Stimulated activated CD8-positive, alpha-beta memory T cell treated with anti-CD3 and anti-CD28 coated beads, Interleukin-4, amount 100 ng/mL, for 48 hours (primary cell): ENCODE measurements at places on chromosomes 4 and X.
A peak's percentile ranks its signal among the peaks of the same experiment; 100 is the strongest.

GRCh38 chr4:150577796-150578195, 4.2 kb upstream of the MAB21L2 start:
- no peak for DNase-seq

DNA sequence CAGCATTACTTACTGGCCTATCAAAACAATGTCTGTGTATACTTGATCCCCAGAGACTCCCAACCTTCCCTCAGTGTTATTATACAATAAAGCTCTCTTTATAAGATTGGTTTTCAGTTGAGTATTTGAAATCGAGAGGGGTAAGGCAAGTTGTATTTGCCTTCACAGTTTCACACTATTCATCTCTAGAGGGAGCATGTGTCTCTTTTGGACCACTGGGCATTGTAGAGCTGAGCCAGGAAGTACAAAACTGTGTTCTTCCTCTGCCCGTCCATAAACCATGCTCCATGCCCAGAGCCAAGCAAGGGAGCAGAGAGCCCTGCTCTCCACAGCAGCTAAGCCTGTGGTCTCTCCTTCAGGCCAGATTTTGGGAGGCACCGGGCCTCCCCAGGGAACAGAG, 61.5 kb upstream of the HHIP start:
- no peak for DNase-seq

DNA sequence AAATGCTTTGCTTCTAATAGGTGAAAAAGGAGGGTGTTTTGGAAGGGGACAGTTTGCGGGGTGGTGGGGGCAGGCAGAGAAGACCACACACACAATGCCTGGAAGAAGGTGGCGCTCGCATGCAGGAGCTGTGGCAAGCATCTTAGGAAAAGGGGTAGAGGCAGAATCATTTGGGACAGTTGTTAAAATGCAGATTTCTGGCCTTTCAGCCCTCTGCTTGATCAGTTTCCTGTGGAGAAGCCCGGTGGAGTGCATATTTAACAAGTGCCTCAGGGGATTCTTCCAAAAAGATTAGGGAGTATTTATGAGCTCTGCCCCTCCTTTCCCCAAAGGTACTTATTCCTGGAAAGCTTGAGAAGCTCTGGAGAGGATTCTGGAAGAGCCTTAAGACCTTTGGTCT, 4.8 kb downstream of the NOCT start:
- DNase-seq, result no peak

DNA sequence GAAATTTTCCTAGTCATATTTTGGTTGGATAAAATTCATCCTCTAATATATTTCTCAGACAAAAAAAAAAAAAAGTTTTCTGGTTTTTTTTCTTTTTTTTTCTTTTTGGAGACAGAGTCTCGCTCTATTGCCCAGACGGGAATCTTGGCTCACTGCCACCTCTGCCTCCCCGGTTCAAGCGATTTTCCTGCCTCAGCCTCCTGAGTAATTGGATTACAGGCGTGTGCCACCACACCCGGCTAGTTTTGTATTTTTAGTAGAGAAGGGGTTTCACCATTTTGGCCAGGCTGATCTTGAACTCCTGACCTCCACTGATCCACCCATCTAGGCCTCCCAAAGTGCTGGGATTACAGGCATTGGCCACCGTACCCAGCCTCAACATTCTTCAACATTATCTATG, 432.7 kb upstream of the PABPC4L start:
- no peak for DNase-seq

- no peak for DNase-seq
Measured at GRCh38 chr4:10104211-10104990, 12.2 kb downstream of the WDR1 start.

DNA sequence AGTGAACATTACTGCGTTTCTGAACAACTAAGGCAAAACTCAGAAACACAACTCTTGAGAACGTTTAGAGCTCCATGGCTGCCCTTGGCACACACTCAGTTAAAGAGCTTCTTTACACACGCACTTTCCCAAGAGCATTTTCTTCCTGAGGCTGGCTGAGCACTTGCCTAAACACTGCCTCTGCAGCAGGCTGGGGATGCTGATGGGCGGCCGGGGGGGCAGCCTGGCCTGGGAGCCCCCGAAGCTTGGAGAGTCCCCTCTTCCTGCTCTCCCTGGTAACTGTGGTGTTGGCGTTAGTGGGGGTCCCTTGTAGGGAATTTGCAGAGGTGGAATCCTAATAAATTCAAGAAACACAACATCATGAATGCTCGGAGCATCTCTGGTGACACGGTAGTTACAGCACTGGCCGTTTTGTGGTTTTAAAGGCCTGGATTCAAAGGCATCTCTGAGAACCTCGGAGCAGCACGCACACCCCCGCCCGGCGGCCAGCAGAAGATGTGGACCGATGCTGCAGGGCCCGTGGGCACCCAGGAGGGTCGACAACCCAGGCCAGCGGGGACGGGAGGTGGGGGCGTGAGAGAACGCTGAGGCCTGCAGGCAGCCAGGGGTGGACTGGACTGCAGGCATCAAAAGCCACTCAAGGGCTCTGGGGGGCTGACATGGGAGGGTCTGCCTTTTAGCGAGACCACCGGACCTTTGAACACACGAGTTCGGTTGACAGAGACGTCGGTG, 45.4 kb downstream of the FGFRL1 start:
- no peak for DNase-seq

DNA sequence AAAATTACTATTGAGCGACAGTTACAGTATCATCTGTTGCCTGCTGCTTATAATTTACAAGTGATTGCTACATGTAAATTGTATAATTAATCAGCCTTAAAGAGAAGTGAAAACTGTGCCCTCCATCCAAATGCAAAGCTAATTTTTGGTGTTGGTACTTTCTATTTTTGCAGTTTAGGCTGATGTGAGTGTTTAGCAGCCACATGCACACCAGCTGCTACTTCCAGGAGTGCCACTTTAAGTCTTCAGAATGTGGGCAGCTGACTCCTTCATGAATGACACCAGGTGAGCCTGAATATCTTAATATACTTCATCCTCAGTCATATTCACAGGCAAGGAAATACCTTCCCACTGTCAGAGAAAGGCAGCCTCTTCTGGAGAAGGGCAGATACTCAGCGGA, 149.8 kb upstream of the RASGEF1B start:
- no peak for DNase-seq

GRCh38 chrX:56975611-56976010, 19.7 kb downstream of the SPIN3 start:
- no peak for DNase-seq

DNA sequence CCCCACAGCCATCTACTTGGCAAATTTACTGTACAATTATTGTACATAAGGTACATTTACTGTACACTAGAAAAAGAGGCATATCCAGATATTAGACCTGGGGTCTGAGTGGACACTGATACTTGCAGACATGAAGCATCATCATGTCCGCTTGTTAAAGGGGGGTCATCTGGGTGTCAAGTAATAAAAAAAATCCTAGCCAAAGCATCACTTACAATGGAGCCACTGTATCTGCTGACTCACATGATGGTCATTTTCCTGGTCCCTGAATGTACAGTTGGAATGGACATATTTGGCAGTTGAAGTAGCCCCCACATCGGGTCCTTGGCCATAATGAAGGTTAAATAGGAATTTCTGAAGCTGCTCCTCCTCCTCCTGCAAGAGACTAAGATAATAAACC, 228.8 kb downstream of the THOC2 start:
- DNase-seq, result no peak

DNA sequence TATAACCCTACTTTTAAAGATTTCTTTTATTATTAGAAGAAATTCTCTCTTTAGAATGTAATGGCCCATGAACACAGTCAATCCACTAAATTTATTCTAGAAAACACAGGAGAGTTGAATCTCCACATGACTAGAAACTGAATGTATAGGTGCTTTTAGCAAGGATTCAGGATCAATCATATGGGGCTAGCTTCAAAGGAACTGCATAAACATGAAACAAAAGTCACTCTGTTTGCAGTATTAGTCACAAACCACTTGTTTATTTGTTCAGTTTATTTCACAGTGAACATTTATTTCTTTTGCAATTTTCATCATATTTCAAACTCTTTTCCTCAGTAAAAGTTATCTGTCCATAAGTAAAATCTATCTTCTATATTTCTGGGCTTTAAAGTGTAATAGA, 1604.6 kb downstream of the PCDH18 start:
- DNase-seq, result no peak

- no peak for DNase-seq
Measured at GRCh38 chrX:135625995-135626394, 87.4 kb upstream of the CT45A1 start.

DNA sequence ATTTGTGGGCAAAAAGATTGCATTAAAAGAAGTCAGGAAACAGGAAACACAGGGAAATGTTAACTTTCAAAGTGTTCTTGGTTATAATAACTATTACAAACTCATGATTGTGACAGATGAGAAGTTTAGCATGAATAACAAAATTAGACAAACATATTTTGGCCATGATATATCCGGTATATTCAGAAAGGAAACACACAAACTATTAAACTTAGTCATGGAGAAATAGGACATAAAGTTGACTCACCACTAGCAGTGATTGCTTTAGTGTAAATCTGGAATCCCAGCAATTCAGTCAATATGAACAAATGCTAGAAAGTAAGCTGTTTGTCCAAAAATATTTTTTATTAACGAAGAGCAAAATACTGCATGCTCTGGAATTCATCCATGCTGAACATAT, 1299.9 kb downstream of the C4orf33 start:
- DNase-seq, result no peak

DNA sequence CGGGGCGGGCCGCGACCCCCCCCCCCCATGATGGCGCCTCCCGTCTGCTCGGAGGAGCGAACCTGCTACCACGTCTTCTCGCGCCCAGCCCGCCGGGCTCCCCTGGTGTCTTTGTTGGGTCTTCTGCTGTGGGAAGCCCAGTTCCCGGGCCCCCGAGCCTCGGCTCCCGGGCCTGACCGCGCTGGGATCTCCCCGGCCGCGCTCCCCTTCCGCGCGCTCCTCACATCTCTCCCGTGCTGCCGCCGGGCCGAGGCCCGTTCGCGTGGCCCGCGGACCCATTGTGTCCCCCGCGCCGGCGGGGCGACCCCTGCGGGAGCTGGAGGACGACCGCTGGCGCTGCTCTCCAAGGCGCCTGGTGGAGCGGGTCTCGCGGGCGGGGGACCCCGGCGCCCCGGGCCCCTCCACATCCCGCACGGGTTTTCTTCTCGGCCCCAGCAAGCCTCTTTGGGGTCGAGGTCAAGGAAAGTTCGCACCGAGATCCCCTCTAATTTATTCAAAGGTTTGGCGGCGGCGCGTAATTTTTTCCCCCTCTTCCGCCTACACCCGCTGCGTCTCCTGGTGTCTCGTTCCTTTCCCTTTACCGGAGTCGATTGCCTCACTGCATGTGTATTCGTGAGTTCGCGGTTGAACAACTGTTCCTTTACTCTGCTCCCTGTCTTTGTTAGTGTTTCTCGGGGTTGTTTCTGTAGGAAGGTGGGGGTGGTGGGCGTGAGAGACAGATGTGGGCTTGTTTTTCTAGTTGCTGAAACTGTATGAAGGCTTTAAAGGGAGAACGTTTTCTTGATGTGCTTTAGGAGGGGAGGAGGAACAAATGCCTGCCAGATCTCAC, 770 bp downstream of the SMAD1 start:
- DNase-seq, result peak; percentile 83

- DNase-seq, result no peak
Measured at GRCh38 chr4:8738471-8738931, 133.1 kb downstream of the HMX1 start.

- no peak for DNase-seq
Measured at GRCh38 chr4:24601121-24601520, 16.8 kb upstream of the DHX15 start.

DNA sequence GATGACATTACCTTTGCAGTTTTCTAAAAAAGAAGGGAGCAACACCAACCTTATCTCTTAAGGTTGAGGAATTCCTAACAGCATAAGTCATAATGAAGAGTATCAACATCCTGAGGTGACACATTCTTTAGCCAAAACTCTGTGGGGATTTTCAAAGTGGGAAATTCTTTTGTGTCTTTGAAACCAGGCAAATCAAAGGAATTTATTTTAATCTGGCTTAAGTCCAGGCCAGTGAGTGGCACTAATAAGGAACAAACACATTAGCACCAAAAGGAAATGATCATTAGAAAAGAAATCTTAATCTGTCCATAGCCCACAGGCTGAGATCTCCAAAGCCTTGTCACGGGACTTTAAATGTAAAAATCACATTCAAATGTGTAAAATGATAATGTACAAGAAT, 110.1 kb downstream of the LARP7 start:
- DNase-seq, result no peak

- no peak for DNase-seq
Measured at GRCh38 chr4:88971536-88971935, 85.4 kb downstream of the FAM13A start.

GRCh38 chr4:152462695-152463094, 73.2 kb downstream of the FBXW7 start:
- DNase-seq, result no peak

DNA sequence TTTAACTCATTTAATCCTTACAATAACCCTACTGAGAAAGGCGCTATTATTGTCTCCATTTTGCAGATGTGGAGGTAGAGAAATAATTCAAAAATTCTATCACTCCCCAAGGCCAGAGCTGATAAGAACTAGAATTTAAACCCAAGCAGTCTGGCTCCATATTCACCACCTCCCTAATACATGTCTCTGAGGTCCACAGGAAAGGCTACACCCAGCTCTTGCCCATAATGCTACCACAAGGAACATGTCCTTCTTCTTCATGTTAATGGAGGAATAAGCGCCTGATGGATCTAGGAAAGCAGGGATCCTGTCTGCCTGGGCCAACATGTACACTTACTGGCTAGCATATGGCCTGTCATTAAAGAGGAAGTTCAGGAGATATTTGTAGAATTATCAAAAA, 16.3 kb downstream of the APBB2 start:
- no peak for DNase-seq

DNA sequence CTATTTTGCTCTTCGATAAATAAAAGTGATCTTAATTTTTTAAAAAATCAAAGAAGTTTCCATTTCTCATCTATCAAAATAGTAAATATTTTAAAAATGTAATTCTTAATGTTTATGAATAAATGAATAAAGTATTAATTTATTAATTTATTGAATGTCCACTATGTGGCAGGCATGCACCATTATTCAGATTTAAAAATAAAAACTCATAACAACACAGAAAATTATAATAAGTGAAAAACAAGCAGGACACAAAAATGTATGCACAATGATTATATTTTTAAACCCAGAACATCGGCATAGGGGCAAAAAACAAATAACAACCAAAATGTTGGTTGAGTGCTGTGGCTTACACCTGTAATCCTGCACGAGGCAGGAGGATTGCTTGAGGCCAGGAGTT, 5.3 kb upstream of the PYURF start:
- no peak for DNase-seq

GRCh38 chr4:166838975-166839614, 395.2 kb downstream of the SPOCK3 start:
- no peak for DNase-seq
